ENCODE measurements at places on chromosomes 1 and 21. TPM values are rescaled to one million over a fixed set of nuclear protein-coding genes. Genes with fewer than 3 reads are reported as not detected.

DNA sequence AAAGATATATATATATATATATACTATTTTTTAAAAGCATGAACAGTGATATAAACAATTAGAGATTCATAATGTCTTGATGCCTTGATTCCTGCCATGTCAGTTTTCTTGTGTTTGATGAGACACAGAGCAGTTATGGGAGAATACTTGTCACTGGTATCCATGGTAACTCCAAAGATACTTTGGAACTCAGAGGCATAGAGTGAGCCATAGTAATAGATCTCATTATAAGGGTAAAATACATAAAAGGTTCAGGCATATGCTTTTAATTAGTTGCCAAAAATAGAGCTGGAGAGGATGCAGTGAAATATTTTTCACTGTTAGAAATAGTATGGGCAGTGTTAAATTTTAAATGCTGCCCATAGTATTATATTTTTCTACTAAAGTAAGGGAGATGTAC lies 134.1 kb downstream of the SYT14 start:
- no peak overlapping the region for H3K4me3 ChIP-seq
- H3K4me1 ChIP-seq, result no peaks in the 10 kb centered on the region
- H3K36me3 ChIP-seq, result no peaks in the 10 kb centered on the region
- H3K27me3 ChIP-seq, result no peaks in the 10 kb centered on the region

The ARMH1 gene
- 10.0 TPM for polyA plus RNA-seq

The SETSIP gene
- polyA plus RNA-seq, result not detected

The C1orf226 gene
- not detected for polyA plus RNA-seq
